T-helper 2 cell (primary cell): ENCODE measurements at places on chromosomes 6 and 20.

- DNase-seq, result no peak
Observed at GRCh38 chr6:105608711-105609374, 206.0 kb upstream of the PREP start.

DNA sequence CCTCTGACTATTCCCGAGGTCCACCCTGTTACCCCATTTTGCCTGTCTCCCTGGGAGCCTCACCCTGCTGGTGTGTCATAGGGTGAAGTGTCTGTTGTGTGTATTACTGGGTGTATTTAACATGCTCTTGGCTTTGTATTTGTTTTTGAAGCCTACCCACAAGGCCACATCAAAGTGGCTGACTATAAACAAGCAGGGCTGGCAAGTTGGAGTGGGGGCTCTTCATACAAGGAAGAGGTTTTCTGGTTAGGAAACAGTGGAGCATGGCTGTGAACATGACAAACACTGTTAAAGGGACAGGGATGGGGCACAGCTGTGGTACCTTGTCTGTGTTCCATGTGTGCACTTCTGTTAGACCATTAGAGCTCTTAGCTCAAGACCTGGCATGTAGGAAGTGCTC is 26.3 kb downstream of the HECA start:
- DNase-seq, result peak; percentile 19

DNA sequence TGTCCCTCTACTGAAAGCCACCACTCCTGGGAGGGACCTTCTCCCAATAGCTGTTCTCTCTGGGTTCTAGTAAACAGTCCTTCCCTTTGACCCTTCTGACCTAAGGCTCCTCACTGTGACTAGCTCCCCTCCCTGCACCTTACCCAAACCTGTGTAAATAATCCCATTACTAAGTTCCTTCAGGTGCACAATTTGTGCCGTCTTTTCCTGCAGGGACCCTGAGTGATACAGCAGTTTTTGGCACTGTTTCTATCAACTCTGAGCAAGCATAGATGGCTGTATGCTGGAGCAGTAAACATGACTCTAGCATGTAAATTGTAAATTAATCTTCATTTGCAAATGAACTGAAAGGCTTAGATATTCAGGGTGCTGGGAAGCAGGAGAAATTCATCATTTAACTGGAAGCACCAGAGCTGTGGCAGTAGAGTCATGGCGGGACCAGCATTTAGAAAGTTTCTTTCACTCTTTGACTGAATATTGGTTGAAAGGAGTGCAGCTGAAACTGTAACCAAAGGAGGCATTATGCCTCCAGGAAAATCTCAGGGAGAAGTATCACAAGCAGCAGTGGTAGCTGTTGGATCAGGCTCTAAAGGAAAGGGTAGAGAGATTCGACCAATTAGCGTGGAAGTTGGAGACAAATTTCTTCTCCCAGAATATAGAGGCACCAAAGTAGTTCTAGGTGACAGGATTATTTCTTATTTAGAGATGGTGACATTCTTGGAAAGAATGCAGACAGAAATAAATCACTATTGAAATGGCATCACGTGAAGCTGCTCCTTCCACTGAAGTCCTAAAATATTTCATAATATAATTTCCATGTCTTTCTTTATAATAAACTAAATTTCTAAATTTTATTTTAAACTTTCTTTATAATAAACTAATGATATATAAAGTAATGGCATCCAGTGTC is 117.8 kb downstream of the TCP11 start:
- no peak for DNase-seq

- no peak for DNase-seq
Observed at GRCh38 chr20:49381558-49382493, 100.6 kb downstream of the KCNB1 start.

- no peak for DNase-seq
Observed at GRCh38 chr6:135701426-135701825, 150.1 kb upstream of the PDE7B start.

GRCh38 chr6:31791324-31792089 is 4.0 kb downstream of the VARS1 start:
- no peak for DNase-seq

DNA sequence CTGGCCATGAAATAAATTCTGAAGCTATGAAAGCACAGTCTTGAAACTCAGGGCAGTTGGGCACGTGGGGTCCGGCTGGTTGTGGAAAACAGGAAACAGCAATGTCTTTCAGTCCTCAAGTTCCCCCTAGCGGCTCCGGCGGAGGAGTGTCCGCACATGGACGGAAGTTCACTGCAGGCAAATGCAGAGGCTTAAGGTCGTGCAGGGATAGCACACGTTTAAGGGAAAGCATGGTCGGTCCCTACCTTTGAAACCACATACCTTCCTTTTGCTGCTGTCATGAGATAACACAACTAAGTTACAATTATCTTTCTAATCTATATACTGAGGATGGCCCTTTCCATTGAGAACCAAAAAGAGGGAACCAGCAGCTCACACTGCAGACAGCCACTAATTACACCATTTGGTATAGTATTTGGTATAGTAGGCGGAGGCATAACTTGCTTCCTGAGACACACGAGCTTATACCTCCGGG is 52.6 kb upstream of the NFATC2 start:
- peak; percentile 56 for DNase-seq

- no peak for DNase-seq
Observed at GRCh38 chr6:13484138-13484708, 3.2 kb downstream of the GFOD1 start.
